ENCODE measurements at places on chromosomes 4 and X.

DNA sequence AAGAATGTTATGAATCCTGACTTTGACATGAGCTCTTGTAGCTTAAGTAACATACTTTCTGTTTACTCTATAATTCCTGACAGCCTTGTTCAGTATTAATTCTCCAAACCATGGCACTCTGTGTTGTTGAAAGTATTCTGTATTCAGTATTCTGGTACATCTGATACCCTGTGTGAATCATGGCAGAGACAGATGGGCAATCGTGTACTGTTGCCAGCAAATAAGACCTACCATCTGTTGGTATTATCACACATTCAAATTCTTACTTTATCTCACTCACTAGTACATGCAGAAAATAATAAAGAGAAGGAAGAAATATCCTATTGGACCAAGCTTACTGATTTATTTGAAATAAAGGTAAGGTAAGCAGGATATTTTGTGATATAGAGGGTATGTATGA lies 7.9 kb downstream of the MBTPS2 start:
- DNase-seq: no peak

DNA sequence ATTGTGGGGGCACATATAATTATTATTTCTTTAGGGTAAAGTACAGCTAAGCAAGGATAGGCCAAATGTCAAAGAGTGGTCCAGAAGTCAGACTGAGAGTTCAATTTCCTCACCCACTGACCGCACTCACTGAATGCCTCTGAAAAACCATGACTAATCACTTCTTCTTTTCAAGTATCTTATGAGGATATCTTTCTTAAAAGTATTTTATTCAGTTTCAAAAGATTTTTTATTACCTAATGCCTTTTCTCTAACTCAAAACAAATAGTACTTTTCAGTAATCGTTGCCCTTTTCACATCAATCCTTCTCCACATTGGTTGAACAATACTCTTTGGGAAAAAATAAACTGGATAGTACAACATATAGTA lies 61.7 kb upstream of the CAMK2D start:
- DNase-seq: no peak

- no peak for DNase-seq
Observed at GRCh38 chr4:25580633-25581467, 74.8 kb upstream of the SLC34A2 start.

- DNase-seq: no peak
Observed at GRCh38 chr4:8541981-8542715, 38.0 kb upstream of the GPR78 start.

DNA sequence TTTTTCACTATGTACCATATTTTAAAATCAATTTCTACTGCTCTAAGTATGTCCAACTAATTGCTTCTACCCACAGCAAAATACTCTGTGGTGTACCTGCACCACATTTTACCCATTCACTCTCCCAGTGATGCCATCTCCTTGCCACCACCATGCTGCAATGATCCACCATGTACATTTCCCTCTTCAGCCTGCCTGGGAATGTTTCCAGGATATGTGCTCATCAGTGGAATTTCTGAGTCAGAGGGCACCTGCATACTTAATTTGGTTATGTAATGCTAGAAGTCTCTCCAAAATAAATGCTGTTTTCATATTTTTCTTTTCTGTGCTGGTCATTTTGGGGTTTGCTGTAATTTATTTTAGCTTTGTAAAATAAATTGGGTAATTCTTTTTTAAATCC lies 33.2 kb upstream of the OCIAD2 start:
- no peak for DNase-seq

GRCh38 chr4:54645830-54646229 lies 11.9 kb upstream of the KIT start:
- DNase-seq: no peak

DNA sequence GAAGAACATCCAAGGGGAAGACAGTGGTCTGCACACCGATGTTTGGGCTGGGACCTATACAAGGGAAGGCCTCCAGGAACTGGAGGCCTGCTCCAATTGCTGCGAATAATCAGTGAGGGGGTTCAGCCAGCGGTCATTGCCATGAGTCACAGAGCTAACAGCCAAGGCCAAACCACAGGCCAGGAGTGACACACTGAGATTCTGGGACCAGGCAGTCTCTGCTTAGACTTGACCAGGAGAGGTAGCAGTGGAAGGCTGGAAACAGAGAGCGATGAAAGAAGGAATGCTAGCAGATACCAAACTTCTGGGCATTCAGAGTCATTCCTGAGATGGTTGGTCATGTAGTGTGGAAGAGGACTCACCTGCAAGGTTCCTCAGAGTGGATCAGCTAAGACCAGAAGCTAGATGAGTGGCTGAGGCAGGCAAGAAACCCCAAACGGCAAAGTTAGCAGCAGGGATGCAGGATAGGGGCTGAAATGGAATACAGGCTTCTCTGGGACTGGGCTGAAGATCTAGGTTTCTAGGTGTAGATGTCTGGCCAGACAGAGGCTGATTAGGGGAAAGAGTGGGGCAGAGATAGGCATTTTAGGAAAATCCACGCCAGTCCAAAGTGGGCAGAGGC lies 54.7 kb downstream of the CNGA2 start:
- DNase-seq: no peak

GRCh38 chrX:114583646-114584374 lies at the start of gene HTR2C:
TSS of gene HTR2C (plus strand) at chrX:114584086. CDS start at chrX:114726937, 142,851 bp downstream.
- DNase-seq: no peak

- no peak for DNase-seq
Observed at GRCh38 chr4:46131498-46132057, 7.7 kb upstream of the GABRG1 start.

DNA sequence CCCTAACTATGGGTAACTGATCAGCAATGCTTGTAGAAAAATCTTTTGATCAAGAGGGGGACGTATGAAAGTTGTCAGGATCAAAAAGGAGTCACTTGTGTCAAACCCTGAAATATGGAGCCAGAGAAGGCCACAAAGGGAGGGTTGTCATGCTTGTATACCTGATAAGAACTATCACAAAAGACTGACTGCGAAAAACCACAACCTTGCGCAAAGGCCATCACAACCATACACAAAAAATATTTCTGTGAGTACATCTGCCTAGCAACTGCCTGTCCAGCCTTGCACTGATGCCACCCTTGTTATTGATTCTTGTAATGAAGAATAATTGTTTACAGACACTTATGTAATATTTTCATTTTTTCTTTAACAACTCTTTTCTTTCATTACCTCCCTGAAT lies 22.8 kb upstream of the EIF4E start:
- DNase-seq: no peak

GRCh38 chr4:99664716-99665115 lies 7.1 kb upstream of the C4orf54 start:
- DNase-seq: no peak

GRCh38 chr4:138235419-138235952 lies 6.7 kb downstream of the SLC7A11 start:
- DNase-seq: no peak

DNA sequence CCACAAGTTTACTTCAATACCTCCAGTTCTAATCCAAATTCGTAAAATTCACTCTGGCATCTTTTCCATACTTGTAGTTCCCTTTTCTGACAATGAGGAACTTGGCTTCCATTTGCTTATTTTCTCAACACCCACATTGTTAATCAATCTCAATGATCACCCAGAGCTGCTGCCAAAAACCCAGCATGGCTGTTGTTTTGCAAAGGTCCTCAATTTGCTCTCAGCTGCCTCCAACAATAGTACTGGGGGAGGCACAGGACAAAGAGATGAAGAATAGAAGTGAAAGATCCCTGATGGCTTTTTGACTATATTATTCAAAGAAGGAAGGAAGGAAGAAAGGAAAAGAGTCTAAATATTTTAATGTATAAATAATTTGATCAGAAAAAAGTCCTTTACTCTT lies 847.8 kb downstream of the RAPGEF2 start:
- no peak for DNase-seq

- no peak for DNase-seq
Observed at GRCh38 chr4:17688011-17688441, 73.6 kb downstream of the MED28 start.

DNA sequence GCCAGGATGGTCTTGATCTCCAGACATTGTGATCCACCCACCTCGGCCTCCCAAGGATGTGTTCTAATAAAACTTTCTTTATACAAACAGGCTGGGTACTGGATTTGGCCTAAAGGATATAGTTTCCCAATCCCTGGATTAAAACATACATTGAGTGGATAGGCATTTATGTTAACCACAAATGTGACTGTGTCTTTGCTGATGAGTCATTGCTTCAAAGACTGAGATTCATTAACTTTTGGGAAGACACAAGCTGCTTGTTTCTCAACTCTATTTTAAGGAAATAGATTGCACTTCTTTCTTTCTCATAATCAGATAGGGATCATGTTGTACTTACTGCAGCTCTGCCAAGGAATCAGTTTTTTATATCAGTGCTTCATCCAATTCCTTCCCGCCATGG lies 131.3 kb upstream of the AGA start:
- no peak for DNase-seq

GRCh38 chr4:157043131-157043530 lies 32.8 kb upstream of the GLRB start:
- no peak for DNase-seq

DNA sequence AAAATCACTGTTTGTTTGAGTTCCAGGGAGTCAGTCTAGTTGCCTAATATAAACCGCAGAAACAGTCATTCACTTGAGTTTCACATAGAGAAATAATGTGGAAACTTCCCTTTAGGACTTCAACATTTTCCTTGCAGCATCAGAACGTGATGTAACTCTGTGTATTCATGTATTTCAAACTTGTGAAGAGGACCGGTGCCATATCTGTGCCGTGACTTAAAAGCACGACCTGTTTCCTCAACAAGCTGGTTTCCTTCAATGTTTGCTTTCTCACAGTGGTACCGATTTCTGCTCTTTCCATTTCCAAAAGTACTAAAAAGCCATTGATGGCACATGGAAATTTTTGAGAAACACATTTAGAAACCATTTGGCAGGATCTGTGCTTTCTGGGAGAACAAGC lies 166.6 kb upstream of the RAPGEF2 start:
- DNase-seq: no peak

DNA sequence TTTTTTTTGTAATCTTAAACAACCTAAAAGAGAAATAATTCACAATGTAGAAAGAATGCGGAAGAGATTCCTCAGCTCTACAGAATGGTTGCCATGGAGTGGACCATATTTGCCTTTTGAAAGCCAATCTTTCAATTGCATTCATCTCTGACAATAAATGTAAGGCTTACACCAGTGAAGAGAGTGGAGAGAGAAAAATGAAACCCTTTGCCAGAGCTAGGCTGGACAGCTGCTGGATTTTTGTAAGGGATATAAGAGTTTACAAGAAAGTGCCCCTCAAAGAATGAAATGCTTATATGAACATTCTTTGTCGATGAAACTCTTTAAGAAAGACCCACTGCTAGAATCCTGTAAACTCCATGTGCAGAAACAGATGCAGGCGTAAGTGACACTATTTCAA lies 66.0 kb upstream of the FAT1 start:
- no peak for DNase-seq

GRCh38 chr4:133081246-133081645 lies 67.8 kb upstream of the PCDH10 start:
- DNase-seq: no peak

DNA sequence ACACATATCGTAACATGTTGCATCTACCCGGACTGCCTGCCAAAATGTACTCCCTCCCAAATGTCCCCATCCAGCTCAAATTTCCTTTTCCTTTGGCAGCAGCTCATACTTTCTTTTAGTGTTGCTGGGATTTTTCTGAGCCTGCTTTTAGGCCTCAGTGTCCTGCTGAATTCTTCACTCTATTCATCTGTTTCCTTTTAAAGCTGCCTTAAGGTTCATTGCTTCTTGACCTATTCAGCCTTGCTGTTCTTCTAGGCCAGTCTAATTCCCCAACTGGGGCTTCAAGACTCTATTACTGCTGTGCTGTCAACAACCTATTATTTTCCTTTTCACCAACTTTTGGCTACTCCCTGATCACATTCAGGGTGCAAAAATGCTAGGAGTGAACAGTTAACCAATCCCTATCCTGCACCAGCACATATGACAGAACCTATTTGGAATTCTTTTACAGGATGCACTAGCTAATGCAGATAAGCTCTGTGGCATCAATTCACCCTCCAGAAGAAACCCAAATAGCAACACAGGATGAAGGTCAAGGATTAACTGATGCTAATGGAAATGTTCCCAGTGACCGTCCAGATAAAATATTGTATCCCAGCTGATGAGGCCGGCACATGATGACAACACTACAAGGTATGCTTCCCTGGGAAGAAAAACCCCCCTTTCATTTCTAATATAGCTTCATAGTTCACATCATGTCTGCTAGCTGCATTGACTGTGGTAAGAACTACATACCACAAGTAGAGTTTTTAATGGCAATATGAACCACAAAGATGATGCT lies 114.7 kb upstream of the TTC29 start:
- DNase-seq: no peak

DNA sequence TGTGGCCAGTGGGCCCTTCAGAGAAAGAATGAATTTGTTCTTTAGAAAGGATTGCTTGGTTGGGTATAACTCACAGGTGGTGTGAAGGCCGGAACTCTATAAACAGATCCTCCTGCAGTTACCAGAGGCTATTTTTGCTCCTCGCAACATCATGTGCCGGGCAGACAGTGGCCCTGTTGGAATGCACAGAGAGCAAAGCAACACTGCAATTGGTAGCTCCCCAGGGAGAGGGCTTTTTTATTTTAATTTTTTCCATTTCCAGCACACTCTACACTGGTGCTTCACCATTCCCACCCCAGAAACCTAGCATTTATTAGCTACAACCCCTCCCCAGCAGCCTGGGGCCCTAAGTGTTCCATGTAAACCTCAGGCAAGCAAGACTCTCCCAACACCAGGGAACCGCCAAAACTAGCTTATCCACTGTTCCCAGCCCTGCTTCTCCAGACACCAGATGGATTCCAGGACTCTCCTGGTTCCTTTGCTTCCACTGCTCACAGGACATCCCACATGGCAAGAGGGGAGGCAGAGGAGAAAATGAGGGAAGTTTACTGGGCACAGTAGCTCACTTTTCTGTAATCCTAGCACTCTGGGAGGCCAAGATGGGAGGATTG lies 75.1 kb upstream of the TMEM164 start:
- no peak for DNase-seq

DNA sequence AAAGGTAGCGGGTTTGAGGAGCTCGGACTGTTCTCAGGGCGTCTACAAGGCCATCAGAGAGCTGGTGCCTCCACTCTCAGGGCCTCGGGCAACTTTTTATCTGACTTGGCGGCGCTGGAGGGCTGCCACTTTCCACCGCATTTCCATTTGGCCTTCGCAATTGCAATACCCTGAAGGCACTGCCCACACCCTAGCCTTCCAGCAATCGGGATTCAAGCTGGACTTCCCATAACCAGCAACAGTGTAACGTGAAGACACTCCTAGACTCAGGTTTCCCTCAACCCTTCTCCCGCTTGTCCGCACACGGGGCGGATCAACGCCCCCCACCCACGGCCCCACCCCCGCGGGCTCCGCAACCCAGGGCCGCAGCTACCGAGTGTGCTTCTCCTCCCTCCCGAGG lies 50.2 kb upstream of the BCOR start:
- no peak for DNase-seq

GRCh38 chr4:46974891-46975543 lies 18.4 kb downstream of the GABRA4 start:
- no peak for DNase-seq

All from stimulated activated CD4-positive, alpha-beta T cell treated with anti-CD3 and anti-CD28 coated beads, Interleukin-1b, Interleukin-23, amount 100 ng/mL, for 4 hours (primary cell).